ENCODE measurements at places on chromosomes 5 and 9.

DNA sequence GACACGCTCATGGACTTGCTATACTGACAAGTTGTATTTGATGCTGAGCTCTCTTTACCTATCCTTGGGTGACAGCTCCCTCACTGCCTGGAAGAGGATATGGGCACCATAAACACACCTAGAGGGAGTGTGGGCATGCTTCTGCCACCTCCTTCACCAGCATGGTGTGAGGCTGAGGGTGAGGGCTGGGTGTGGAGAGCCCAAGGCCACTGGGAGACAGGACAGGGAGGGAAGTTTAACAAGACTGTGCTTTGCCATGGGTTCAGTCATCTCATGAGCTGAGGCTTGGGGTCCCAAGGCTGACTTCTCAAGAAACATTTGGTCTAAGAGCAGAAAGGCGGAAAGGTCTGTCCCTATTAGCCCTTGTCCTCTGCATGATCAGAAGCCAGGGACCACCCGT lies 93.6 kb upstream of the ANKRD55 start:
- no peak for DNase-seq

DNA sequence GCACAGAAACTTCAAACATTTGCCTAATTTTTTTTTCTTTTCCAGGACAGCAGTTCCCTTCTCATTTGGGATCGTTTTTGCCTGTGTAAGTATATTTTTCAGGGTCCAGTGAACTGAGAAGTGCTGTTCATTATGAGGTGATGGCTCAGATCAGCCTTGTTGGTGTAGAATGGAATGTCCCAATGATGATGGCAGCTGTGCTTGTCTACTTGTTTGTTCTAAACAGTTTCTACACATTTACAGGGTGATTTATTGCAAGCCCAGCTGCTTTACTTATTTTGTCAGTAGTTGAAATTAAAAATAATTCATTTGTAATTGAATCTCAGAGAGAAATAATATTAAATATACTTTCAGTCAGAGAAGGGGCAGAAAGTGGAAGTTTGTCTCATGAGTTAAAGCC lies 337.6 kb upstream of the SEMA6A start:
- DNase-seq, result no peak

DNA sequence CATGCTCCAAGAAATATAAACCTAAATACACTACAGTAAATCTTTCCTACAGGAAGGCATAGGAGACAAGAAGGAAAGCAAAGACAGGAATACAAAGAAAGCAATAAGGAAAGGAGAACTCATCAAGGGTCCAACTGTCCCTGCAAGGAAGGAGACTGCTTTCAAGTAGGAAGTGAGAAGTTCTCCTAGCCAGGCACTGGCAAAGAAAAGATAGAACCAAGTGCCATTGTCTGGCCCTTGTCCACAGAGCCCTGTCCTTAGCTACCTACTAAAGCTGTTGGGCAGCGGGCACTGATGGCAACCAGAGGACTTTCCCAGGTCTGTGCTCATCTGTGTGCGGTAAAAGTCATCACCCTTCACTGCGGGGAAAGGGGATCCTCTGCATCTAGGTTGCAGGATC lies 108.2 kb downstream of the KLHL3 start:
- DNase-seq, result no peak

GRCh38 chr9:129012343-129012742 lies 15.8 kb downstream of the SH3GLB2 start:
- no peak for DNase-seq

GRCh38 chr5:145960848-145961600 lies 24.6 kb downstream of the SH3RF2 start:
- no peak for DNase-seq

Measured in posterior cingulate gyrus (tissue), 11 donors.